ENCODE measurements at places on chromosomes 6 and 20.

DNA sequence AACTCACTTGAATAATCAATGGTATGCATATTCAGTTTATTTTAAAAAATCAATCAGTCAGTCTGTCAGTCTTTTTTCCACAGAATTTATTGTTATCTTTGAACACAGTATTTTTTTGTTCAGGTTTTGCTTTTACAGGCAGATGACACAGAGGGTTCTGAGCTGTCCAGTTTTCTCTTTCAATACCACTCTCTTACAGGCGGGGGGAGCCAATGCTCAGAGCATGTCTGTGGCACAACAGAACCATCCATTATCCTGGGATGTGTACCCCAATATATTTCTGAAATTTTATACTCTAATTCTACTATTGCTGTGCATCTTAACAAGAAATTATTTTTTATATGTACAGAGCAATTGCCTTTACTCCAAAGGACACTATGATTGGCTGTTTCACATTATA is 21.2 kb downstream of the ROS1 start:
- DNase-seq = no peak

GRCh38 chr6:43922426-43923375 is 152.7 kb downstream of the VEGFA start:
- no peak for DNase-seq

GRCh38 chr6:1271071-1271763 is 40.7 kb upstream of the FOXQ1 start:
- no peak for DNase-seq

GRCh38 chr6:163449076-163449475 is 34.6 kb downstream of the QKI start:
- DNase-seq = no peak

DNA sequence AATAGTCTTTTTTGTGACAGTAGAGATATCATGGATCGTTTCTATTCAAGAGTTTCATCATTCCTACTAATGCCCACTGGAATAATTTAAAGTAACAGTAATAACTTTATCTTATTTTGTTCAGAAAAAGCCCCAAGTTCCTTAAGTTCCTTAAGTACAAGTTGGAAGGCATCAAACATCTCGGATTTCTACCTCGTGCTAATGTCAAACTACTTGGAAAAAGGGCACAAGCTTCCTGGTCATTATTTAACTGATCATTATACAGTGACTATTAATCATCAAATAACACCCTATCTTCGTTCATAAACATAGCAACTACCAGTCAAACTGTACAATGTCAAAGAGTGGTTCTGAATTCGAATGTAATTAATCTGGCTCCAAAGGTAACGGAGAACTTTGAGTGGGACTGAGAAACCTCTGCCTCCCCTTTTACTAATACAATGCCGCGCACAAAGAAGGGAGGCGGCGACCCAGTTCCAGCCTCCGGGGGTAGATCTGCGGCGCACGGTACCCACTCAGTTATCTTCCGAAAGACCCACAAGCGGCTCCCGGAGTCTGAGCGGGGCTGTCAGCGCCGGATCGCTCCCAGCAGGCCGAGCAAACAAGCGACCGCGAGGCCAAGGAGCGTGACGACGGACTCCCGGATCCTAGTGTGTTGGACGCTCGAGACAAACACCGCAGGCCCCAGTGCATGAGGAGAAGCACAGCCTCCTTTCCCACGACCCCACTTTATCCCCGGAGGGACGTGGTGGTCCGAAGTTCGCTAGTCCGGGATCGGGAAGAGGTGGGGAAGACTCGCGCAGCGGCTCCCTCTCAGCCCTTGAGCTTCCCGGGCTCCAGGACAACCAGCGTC is 716 bp downstream of the SHPRH start:
- no peak for DNase-seq

DNA sequence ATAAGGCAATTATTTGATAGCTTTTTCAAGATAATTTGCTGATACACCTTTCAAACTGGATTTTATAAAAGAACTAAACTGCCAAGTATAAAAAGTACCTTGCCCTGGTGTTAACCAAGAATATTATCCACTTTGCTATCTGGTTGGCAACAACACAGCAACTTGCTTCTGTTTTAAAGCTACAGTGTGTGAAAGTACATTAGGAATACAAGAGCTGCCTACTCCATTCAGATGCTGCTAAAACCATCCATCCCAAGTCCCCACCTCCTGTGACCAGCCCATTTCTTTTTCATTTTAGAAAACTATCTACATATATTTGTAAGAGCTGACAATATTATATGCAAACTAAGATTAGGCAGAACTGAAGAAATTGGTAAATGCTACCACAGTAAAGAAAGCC is 12.8 kb downstream of the CLDN20 start:
- DNase-seq = no peak

GRCh38 chr6:134584847-134585516 is 267.1 kb upstream of the SGK1 start:
- no peak for DNase-seq

DNA sequence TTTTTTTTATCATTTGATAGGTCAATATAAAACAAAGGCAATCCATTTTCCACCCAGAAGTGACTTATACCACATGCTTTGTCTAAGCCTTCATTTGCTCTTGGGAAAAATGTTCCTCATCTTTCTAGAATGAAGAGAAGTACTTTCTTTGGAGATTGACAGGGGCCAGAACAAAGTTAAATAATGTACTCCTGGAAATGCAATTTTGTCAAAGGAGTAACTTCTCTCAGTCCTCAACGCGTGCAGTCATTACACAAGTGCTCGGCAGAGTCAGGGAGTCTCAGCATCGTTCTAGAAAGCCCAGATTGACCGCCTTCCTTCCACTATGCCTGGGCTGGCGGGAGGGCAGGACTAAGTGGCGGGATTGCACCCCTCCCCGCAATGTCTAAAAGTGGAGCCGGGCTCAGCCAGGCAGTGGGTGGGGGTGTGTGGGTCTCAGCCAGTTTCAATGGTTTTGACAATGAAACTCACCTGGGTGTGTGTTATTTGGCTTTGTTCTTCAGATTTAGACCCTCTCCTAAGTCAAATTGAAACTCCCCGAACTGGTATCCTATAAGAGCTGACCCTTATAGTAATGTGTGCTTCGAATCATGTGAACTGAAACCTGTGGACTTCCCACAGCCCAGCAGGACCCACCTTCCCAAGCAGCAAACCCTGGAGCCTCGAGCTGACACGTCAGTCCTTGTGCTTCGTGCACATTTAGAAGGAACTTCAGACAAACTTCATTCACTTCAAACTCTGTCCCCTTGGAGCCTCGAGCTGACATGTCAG is 63.2 kb upstream of the DUSP22 start:
- no peak for DNase-seq

DNA sequence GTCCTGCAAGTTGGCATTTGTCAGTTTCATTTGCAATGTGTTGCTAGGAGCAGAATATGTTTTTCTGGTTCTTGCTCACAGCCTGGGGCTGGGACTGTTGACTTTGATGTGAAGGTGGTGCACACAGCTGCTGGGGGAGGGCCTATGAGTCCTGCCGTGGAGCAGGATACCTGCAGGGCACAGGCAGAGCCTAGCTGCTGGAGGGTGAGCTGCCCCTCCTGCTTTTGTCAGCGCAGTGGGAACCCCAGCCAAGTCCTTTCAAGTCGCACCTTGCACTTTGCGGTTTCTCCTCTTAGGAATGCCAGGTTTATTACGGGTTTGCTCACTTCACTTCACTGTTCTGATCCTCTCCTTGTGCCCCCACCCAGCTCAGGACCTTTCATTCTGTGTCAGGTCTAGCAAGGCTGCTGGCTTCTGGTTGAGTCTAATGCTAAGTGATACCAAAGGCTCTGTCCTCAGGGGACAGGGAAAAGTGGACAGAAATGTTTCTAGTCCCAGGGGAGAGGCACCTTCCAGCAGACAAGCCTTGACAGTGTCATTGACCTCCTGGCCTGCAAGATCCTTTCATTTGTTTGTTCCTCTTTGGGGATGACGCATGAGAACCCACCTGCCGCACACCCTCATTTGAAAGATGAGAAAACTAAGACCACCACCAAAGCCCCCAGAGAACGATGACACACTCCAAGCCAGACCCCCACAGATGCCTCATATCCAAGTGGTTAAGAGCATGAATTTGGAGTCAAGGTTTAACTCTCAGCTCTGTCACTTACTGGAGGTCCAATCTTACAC is 2.7 kb upstream of the SPO11 start:
- DNase-seq = no peak

DNA sequence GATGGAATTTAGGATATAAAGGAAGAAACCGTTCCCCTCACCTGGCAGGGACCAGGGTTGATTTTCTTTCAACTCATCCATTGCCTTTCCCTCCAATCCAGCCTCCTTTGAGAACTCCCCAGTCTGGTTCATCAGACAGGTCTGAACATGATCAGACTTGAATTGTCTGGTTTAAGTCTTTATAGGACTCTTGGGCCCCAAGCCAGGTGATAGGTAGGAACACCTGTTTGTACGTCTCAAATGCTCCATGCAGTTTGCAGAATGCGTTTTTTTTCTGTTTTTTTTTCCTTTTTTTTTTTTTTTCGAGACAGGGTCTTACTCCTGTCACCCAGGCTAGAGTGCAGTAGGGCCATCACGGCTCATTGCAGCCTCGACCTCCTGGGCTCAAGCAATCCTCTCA is 4.1 kb upstream of the CEP250 start:
- no peak for DNase-seq

DNA sequence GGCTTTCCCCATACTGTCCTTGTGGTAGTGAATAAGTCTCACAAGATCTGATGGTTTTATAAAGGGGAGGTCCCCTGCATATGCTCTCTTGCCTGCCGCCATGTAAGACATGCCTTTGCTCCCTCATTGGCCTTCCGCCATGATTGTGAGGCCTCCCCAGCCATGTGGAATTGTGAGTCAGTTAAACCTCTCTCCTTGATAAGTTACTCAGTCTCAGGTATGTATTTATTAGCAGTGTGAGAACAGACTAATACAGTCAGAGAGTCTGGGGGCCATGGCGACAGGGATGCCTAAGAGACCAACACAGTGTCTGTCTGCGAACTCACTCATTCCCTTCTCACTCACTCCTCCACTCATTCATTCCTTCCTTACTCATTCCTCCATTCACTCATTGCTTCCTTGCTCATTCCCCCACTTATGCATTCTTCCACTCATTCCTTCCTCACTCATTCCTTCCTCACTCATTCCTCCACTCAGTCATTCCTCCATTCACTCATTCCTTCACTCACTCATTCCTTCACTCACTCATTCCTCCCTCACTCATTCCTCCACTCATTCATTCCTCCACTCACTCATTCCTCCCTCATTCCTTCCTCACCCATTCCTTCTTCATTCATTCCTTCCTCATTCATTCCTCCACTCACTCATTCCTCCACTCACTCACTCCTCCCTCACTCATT is 137.5 kb upstream of the AGPAT4 start:
- no peak for DNase-seq

DNA sequence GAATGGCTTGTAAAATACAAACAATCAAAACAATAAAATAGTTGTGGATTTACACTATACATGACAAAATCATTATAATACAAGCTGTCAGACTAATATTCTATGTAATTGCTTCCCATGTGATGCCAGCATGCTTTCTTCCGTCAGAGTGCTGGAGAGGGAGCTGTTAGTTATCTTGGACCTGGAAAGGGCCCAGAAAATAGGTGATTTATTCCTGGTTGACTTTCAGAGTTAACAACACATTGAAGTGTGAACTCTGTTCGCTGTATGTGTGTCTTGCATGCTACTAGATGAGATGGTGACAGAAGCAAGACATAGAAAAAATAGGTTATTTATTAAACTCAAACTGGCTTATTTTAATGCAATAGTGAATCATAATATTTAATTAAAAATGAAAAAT is 70.2 kb downstream of the CDYL start:
- DNase-seq = no peak

GRCh38 chr20:38864662-38865061 is 59.2 kb downstream of the PPP1R16B start:
- DNase-seq = no peak

DNA sequence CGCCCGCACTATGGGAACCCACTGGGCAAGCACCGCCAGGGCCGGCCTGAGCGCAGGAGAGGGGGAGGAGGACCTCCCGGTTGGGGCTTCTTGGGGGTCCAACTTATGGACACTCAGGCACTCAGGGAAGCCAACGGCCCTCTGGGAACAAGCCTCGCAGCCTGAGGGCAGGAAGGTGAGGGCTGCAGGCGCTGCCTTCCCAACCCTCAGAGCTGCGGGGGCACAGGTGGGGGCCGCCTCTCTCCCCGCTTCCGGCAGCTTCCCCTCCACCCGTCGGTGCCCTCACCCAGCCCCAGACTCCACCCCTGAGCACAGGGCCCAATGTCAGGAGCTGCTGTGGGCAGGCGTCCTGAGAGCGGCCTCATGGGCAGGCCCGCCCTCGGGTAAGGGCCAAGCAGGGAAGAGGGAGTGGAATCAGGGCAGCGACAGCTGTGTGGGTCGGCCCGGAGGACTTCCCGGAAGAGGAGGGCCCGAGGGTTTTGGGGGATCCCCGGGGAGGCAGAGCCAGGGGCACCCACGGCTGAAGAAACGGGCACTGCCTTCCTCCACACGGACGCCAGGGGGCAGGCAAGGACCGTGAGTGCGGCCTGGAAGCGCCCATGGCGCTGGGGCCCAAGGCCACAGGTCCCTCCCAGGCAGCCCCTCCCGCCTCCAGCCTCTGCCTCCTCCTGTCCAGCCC is 488 bp upstream of the PTK6 start:
- peak; percentile 86 for DNase-seq

GRCh38 chr6:27156874-27157458 is 90.5 kb upstream of the PRSS16 start:
- no peak for DNase-seq

GRCh38 chr6:170124836-170125235 is 166.0 kb downstream of the DLL1 start:
- DNase-seq = no peak

GRCh38 chr6:142947714-142948480 is 2.9 kb upstream of the HIVEP2 start:
- DNase-seq = no peak

- DNase-seq = no peak
These were observed 7.3 kb upstream of the ARHGAP18 start for GRCh38 chr6:129717277-129717676.

DNA sequence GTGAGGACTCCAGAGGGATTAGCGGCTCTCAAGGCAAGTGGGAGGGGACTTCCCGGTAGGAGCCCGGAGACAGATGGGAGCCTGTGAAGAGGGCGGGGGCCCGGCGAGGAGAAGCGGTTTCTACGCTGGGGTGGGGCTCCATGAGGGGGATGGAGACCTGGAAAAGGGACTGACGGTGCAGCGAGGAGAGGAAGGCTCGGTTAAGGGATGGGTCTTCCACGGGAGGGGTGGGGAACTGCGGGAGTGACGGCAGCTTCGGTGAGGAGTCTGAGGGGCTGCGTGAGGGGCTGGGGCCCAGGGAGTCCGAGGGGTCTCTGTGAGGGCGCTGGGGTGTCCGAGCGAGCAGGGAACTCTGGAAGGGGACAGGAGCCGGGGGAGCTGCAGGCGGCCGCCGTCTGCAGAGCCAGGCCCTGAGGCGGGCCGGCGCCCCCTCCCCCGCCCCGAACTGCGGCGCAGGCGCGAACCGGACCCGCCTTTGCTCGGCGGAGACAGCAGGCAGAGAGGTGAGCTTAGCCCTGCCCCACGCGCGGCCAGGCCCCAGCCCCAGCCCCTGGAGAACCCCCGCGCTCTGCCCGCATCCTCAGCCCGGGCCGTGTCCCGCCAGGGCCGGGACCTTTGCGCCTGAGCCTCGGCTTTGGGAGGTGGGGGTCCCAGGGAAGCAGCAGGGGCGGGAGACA is at the start of gene NRSN2:
NRSN2 (plus strand) TSS at position 472 of the 677 bp plus-strand sequence. CDS start 2,533 bp downstream, outside the sequence.
- DNase-seq = no peak

GRCh38 chr6:34249469-34250261 is 859 bp upstream of the SMIM29 start:
- DNase-seq = no peak

- DNase-seq = no peak
These were observed 15.5 kb downstream of the FOXA2 start for GRCh38 chr20:22568872-22569344.

Measured in activated effector memory CD4-positive, alpha-beta T cell treated with Interleukin-2 at 50 U/mL for 16 hours (primary cell).